Activated naive CD8-positive, alpha-beta T cell treated with anti-CD3 and anti-CD28 coated beads, Interleukin-2, amount 10 ng/mL, durations not matched to agents 7 days and 5 days (primary cell): ENCODE measurements at places on chromosomes 12 and 14. TPM values are rescaled to one million over a fixed set of nuclear protein-coding genes. Genes with fewer than 3 reads are reported as not detected.

The NGB gene
- total RNA-seq, result not detected

The NOC4L gene
- 29.3 TPM for total RNA-seq

The RIMKLB gene
- 15.5 TPM for total RNA-seq

The L2HGDH gene
- total RNA-seq, result 11.5 TPM

The ISCA2 gene
- total RNA-seq, result 34.5 TPM

The IL22 gene
- not detected for total RNA-seq

The TSHR gene
- total RNA-seq, result 0.37 TPM

The C1R gene
- total RNA-seq, result 4.6 TPM

The MSI1 gene
- total RNA-seq, result not detected

DNA sequence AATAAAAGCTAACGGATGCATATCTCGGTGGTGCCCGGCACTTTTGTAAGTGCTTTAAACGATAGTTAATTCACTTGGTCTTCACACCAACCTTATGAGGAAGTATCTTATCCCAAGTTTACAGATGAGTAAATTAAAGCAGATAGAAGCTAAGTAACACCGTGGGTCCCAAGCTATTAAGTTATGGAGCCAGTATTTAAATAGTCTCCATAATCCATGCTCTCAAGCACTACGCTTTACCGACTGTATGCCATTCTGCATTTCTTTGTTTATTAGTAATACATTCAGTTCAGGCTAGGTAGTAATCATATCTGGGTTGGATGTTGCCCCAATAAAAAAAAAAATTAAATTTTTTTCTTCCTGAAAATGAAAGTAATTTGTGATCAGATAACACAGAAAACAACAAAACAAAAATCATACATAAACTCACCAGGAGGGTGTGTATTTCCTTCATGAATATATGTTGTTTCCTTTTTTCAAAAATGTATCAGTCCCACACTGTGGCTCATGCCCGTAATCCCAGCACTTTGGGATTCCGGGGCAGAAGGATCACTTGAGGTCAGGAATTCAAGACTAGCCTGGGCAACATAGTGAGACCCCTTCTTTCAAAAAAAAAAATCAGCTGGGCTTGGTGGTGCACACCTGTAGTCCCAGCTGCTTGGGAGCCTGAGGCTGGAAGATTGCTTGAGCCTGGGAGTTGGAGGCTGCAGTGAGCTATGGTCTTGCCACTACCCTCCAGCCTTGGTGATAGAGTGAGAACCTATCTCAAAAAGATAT lies 1.4 kb upstream of the M6PR start:
- peak; percentile 39 for DNase-seq

DNA sequence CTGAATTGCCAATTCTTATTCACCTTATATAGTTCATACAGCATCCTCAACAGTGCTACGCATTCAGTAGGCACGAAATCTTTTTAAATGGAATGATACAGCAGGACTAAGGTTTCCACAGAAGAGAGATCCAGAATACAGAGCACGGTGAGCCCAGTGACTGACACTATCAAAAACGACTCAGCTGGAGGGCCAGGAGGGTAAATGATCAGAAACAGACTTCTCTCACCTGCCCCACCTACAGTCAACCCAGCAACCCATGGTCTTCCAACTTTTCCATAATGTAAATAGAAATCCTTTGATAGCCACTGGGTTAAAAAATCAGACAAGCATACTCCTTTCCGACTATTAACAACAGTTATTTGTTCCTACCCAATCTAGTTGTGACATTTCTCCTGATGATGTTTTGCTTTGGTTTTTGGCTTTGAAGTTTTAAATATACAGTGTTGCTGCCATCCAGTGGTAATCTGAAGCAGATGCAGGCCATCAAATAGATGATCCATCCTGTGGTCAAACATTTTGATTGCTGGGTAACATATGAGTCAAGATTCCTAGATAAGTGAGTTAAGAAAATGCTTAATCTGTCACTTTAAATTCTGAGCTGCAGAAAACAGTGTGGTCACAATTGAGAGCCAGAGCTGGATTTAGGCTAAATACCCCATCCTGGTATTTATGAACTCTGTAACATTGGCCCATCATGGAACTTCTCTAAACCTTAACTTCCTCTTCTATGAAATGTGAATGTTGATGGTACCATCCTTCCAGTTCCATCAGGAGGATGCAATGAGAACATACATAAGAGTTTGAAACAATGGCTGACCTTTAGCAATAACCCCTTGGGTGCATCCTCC lies 42.0 kb downstream of the GPHB5 start:
- no peak for DNase-seq

GRCh38 chr12:96652870-96653269 lies 163.5 kb downstream of the CFAP54 start:
- DNase-seq, result no peak

DNA sequence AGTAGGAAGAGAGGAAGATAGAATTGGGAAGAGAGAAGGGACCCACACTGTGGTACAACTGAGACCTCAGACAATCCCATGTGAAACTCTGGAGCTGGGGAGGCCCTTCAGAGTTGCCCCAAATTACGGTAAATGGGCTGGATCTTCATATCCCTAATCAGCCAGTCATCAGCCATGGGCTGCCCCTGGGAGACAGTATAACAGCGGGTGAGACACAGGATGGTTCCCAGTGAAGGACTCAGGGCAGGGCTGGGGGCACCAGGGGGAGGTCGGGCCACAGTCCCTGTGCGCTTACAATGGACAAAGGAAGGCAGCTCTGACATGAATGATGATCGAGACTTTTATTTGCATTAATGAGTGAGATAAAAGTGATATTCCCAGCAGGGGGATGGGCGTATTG lies 74.2 kb upstream of the BDKRB2 start:
- no peak for DNase-seq

GRCh38 chr12:94879542-94879941 lies 124.0 kb downstream of the NDUFA12 start:
- DNase-seq, result no peak

DNA sequence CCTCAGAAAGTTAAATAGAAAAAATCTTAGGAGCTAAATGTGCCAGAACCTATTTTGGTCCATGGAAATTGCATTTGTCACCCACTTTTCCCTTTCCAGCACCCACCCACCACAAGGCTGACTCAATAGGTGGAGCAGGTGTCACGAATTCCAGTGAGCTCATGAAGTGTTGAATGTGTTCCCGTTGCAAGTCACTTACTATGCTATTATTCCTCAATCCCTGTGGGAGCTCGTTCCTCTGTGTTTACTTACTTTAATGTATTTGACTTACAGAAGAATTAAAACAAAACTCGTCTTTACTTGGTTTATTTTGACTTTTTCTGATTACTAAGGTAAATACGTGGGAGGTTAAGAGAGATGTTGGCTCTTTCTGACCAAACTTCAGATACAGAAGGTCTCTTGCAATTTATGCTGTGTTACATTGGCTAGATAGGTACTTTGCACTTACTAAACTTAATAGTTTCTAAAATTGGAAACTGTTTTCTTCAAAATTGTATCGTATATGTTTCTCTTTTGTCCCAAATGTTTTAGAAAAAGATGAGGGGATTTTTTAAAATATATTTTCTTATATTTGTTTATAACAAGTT lies 269.4 kb upstream of the NOVA1 start:
- no peak for DNase-seq

GRCh38 chr14:23043754-23044153 lies 1.7 kb downstream of the PSMB11 start:
- DNase-seq, result no peak

DNA sequence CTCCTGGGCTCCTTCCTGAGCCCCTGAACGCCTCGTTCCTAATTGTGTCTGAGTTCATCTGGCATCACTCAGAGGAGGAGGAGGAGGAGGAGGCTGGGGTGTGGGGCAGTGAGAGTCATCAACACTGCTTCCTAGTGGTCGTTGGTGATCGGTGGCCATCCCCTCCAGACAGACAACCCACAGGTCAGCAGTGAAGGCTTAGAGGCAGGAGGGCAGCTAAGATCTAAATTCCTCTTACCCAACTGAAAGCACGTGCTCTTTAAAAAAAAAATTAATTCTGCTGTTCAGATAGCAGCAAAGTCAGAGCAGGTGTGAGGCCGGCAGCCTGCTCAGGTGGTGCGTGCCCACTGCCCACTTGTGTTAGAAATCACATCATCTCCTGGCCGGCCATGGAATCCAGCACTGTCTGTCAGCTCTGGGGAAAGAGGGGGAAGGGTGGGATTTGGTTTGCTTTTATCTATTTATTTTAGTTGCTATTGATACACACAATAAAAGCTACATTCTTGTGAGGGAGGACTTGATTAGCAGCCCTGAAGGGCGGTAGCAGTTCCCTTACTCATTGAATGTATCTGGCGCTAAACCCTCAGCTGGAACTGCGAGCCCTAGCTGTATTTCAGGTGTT lies 46.6 kb downstream of the PPP2R5C start:
- no peak for DNase-seq

- DNase-seq, result peak; percentile 46
Observed at GRCh38 chr14:89504602-89505313, 87.7 kb upstream of the FOXN3 start.

DNA sequence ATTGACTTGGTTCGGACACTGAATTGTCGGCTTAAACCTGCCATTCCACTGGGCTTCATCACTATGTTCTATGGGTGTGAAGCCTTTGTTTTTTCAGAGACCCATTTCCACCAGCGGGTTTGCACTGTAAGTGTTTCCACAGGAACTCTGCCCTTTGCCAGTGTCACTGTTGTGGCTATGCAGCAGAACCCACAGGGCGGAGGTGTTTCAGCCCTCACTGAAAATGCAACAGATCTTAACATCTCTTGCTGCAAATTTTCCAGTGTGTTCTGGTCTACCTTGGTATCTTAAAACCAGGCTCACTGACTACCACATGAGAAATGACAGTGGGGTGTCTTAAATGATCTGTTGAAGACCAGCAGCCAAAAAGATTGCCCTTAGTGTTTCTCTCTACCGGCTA lies 21.1 kb downstream of the PRKCH start:
- peak; percentile 70 for DNase-seq

DNA sequence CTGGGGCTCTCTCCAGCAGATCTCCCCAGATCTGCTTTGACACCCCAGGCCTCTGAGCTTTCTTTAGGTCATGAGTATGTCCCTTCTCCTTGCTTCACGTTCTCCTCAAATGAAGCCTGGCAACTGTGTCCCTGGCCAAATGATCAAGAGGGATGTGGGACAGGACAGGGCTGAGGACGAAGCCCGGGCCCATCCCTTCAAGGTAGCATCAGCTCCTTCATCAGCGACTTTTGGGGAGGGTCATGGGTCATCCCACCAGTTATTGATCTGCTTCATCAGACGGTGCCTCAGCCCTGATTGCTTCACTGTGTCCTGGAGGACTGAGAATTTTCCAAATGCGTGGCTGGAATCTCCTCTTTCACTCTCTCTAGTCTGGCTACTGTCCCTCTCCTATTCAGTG lies 32.3 kb downstream of the ACADS start:
- DNase-seq, result no peak

- no peak for DNase-seq
Observed at GRCh38 chr14:92922155-92922735, 705 bp upstream of the CHGA start.

GRCh38 chr14:83207550-83207949 lies 1673.9 kb upstream of the SEL1L start:
- no peak for DNase-seq

DNA sequence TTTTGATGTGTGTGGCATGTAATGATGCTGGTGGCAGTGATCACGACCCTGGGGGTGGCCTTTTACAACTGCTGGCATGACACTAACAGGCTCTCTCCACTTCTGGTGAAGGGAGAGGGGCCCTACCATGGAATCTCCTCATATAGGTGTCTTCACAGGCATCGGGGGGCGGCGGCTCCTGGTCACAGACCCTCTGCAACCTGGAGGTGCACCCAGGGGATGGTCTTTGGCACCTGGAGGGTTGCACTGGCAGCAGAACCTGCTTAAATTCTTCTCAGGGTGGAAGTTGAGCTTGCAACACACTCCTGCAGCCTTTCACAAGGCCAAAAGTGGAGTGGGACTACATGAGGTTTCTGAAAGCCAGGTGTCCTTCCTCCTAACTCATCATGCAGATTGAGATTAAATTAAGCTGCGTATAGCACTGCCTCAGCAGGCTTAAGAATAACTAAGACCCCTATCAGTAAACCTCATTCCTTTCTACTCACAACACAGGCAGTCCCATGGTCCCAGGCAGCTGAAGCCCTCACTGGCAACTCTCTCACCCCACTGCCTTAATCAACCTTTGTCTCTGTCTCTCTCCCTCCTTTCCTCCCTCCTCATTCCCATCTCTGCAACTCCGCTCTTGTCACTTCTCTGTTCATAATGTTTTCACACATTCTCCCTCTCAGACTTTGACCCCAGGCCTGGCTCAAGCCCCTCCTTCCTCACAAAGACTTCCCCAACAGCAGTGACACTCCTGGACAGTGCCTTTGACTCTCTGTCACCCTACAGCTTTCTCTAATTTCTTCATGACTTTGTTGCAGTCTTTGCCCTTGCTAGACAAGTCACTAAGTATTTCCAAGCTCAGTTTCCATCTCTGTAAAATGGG lies 18.9 kb downstream of the NID2 start:
- no peak for DNase-seq

GRCh38 chr12:104956870-104957718 lies 996 bp downstream of the SLC41A2 start:
- DNase-seq, result no peak

- no peak for DNase-seq
Observed at GRCh38 chr12:123435636-123436016, 858 bp downstream of the RILPL2 start.

DNA sequence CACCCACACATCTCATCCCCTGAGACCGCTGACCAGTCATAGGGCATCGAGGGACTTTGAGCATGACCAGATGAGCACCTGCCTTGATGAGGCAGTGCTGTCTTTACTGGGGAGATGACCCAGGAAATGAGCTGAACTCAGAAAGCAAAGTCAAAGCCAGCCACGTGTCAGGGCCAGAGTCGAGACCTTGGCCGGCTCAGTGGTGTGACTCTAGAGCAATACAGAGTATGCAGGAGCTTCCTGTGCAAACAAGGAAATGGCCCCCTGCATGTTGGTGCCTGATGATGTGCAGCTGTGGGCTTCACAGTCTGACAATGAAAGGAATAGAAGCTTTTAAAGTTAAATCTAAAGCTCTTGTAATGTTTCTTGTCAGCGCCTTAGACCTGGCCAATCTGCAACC lies 332.9 kb downstream of the PCNX1 start:
- DNase-seq, result no peak

DNA sequence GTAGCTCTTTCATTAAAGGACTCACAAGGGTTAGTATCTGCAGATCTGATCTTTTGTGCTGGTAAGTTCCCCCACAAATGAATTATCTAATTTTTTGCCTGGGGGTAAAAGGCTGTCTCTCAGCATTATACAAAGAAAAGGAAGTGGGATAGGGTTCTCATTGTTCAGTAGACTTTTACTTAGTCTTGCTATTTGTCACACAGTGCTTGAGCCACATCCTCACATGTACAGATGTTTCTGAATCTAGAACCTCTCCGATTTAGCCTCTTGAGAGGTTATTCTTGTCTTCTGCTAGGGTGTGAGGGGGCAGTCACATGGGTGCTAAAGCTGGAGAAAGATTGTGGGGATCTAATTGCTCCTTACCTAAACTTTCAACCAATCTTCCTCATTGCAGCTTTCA lies 93.0 kb downstream of the SLC41A2 start:
- no peak for DNase-seq

GRCh38 chr14:57865066-57865402 lies 858 bp downstream of the SLC35F4 start:
- no peak for DNase-seq

GRCh38 chr14:71682337-71682736 lies 249.9 kb upstream of the RGS6 start:
- DNase-seq, result no peak
